GM12864 (cell line): ENCODE measurements at places on chromosomes 3 and 15.

DNA sequence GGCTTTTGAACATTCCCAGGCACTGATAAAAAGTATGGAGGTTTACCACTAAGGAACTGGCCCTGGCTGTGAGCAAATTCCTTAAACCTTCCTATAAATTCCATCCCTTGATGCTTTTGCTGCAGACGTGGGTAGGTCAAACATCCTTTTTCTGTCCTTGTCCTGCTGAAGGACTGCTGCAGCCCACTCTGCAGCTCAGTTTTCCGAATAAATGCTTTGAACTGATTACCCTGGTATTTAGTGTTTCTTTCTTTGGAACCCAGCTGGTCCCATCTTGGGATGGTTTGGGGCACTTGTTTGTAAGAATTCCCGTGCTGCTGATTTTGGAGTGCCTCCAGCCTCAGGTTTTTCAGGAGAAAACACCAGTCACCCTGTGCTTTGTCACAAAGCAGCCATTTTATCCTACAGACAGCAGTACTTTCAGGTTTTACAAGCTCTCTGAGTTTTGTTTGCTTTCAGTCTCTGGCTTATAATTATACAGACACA lies 815.9 kb downstream of the VGLL3 start:
- no peak for DNase-seq

- DNase-seq = no peak
Measured at GRCh38 chr3:155629556-155629955, 115.3 kb downstream of the PLCH1 start.

- no peak for DNase-seq
Measured at GRCh38 chr3:159733194-159733860, 255.3 kb upstream of the IL12A start.

GRCh38 chr15:63255489-63255990 lies 21.9 kb upstream of the APH1B start:
- DNase-seq = no peak

DNA sequence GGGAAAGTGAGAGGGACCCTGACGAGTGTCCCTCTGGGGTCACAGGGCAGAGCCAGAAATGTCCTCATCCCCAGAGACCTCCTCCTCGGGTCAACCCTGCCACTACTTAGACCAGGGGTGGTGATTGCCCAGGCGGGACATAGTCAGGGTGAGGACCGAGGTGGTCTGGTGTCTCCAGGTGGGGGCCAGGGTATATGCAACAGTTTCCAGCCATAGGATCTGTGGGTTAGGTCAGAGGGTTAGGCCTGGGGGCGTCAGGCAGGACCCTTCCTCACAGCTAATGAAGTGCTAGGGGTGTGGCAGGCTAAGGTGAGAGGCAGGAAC lies 22.3 kb upstream of the FBLN2 start:
- DNase-seq = no peak
